ENCODE measurements at places on chromosomes 13 and 19. TPM values are rescaled to one million over a fixed set of nuclear protein-coding genes. Genes with fewer than 3 reads are reported as not detected.

The GTF2F1 gene
- 95.5 TPM for total RNA-seq

The SIGLEC14 gene
- total RNA-seq: 0.21 TPM

The ANGPTL8 gene
- not detected for total RNA-seq

The ZNF260 gene
- 20.6 TPM for total RNA-seq

The FAM83E gene
- 0.64 TPM for total RNA-seq

The SPC24 gene
- 17.0 TPM for total RNA-seq

The PSG5 gene
- not detected for total RNA-seq

The CGB8 gene
- not detected for total RNA-seq

The ZFR2 gene
- 1.8 TPM for total RNA-seq

The CLEC4M gene
- not detected for total RNA-seq

The CEACAM16 gene
- total RNA-seq: not detected

The KCNJ14 gene
- total RNA-seq: 0.95 TPM

The LHFPL6 gene
- total RNA-seq: 38.5 TPM

The FBN3 gene
- 15.5 TPM for total RNA-seq

The ATP4A gene
- not detected for total RNA-seq

The CYP4F3 gene
- total RNA-seq: not detected

The CYP2A13 gene
- not detected for total RNA-seq

The GPI gene
- total RNA-seq: 133 TPM

The MCEMP1 gene
- total RNA-seq: not detected

The PTGIR gene
- total RNA-seq: not detected

The KIR2DL3 gene
- not detected for total RNA-seq

The LRRC4B gene
- total RNA-seq: 3.0 TPM

The BRCA2 gene
- 8.5 TPM for total RNA-seq

The DCAF15 gene
- 53.0 TPM for total RNA-seq

The FAM124A gene
- 4.9 TPM for total RNA-seq

The ONECUT3 gene
- total RNA-seq: not detected

The F10 gene
- 0.23 TPM for total RNA-seq

The TEX101 gene
- total RNA-seq: not detected

The KIR2DL4 gene
- total RNA-seq: not detected

The RCBTB1 gene
- total RNA-seq: 41.2 TPM

The FPR1 gene
- 0.67 TPM for total RNA-seq

The THSD8 gene
- 14.2 TPM for total RNA-seq

The PSG2 gene
- total RNA-seq: not detected

The KLK15 gene
- total RNA-seq: not detected

Measured in endothelial cell (in vitro differentiated cells).